MG63 (cell line): ENCODE measurements at places on chromosomes 2 and 18. TPM values are rescaled to one million over a fixed set of nuclear protein-coding genes. Genes with fewer than 3 reads are reported as not detected.

The ALK gene
- total RNA-seq = not detected in 2 replicates

DNA sequence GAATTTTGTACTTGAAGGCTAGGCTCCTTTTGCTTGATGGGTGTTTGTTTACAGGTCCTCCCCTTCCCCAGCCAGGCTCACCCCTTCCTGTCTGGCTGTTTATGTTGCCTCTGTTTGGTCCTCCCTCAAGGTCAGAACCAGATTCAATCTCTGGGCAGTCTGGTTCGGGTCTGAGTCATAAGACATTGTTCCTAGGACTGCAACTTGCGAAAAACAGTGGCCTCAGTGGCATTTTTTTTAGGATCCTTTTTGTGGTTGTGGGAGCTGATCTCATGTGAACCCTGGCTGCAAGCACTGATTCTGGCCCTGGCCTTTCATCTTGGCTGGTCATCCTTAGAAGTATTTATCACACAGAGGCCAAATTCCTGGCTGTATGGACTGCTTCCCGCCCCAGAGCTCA lies 370.4 kb downstream of the CLIP4 start:
- DNase-seq = peak; percentile 6

DNA sequence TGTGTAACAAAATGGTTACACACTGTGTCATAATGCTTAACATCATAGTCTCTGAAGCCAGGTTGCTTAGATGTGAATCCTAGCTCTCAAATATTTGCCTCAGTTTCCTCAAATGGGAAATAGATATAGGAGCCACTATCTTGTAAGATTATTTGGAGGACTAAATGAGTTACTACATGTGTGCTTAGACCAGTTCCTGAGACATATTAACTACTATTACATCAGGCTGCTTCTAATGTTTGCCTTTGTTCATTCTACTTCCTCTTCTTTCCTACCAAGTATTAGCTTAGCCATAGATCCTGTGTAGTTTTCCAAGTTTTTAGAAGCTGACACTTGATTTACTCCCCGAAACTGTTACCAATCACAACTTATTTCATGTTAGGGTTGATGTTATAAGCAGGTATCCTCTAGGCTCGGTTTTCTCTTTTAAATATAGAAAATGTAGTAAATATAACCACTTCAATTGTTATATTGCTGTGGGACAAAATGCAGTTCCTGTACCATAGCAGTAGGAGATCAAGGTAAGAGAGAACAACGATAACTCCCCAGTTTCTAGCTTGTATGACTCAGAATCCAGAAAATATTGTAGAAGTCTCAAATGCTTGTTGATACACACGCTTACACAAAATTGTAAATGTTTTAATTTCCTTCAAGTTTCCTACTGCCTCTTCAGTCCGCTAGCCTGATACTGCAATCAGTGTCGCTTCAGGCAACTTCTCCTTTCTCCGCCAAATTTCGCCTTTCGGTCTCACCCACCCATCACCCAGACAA lies 751 bp upstream of the DNAJC10 start:
- no peak for DNase-seq

DNA sequence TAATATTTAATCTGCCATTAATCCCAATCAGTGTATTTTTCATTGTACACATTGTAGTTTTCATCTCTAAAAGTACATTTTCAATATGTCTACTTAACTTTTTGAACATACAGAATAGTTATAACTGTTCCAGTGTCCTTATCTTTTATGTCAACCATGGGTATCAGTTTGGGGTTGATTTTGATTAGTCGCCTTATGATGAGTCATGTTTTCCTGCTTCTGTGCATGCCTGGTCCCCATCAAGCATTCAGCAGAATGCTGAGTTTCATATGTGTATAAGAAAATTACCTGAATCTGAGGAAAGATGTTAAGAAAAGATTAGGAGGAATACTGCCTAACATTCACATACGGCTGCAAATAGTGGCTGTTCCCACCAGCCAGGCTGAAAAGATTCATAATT lies 17.7 kb downstream of the SPDYA start:
- DNase-seq = no peak

DNA sequence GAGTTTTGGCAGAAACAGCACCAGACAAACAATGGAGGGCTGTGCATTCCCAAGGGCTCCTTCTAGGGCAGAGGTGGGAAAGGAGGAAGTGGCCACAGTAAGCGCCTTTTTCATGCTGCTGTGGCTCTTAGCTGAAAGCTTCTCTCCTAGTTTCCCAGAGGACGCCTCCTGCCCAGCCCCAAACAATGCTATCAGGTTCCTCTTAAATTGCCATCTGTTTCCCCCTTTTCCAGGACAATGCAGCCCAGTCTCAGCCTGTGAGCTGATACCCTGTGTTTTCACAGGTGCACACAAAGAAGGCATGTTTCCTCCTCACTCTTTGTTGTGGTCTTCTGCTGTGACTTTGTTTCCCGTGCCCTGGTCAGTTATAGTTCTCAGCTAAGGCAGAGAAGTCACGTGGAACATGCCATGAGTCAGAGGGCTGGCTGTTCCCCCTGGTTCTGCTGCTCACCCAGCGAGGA lies 5.4 kb upstream of the FAM124B start:
- no peak for DNase-seq

The BMP10 gene
- not detected in 2 replicates for total RNA-seq

The CD8A gene
- not detected in 2 replicates for total RNA-seq

- DNase-seq = no peak
Observed at GRCh38 chr18:22609642-22610041, 191.9 kb upstream of the CTAGE1 start.

The PHOSPHO2 gene
- 5.1 and 8.5 TPM in 2 replicates for total RNA-seq

DNA sequence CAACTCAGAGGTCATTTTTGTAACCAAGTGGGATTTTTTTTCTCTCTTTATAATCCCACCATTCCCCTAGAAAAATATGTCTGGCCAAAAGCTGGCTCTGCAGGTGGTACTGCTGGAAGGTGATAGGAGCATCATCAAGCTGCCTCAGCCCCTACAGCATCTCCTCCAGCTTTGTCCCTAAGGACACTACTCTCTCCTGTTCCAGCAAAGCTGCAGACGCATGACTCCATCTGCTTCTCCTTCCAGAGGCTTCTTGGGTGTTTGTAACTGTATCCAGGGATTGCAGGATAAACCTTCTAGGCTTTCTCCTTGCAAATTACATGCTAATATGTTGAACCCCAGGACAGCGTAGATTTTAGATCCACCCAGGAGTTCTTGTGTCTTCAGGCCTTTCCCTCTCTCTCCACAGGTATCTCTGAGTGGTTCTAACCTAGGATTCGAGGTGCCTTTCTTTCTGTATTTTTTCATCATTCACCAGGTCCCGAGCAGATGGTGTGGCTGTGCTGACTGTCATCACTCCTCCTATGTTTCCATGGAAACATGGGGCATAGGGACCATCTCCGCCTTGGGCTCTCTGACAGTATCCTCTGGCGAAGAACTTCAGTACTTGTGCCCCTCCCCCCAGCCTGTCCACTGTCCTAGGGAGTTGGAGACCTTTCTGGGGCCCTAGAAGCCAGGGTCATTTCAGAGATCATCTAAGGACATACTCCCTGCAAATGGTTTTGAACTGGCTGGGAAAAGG lies 34.3 kb downstream of the AFF3 start:
- DNase-seq = no peak

- no peak for DNase-seq
Observed at GRCh38 chr2:68717305-68717661, 17.3 kb upstream of the ARHGAP25 start.

- peak; percentile 24 for DNase-seq
Observed at GRCh38 chr2:112542984-112543661, 858 bp downstream of the POLR1B start.

The SFXN5 gene
- total RNA-seq = 2.4 and 6.2 TPM in 2 replicates

The CKAP2L gene
- 19.4 and 19.9 TPM in 2 replicates for total RNA-seq

The COA5 gene
- 28.1 and 42.9 TPM in 2 replicates for total RNA-seq

The DAW1 gene
- 8.3 and 8.5 TPM in 2 replicates for total RNA-seq

DNA sequence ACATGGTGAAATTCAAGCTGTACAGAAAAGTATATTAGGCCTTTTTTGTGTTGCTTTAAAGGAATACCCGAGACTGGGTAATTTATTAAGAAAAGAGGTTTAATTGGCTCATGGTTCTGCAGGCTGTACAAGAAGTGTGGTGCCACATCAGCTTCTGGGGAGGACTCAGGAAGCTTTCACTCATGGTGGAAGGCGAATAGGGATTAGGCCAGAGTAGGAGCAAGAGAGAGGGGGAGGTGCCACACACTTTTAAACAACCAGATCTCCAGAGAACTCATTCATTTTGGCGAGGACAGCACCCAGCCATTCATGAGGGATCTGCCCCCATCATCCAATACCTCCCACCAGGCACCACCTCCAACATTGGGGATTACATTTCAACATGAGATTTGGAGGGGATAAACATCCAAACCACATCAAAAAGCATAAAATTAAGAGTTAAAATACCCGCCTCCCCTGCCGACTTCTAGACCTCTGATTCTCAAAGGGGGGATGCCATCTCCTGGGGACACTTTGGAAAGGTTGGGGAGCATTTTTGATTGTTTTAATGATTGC lies 15.1 kb upstream of the LIPG start:
- no peak for DNase-seq

DNA sequence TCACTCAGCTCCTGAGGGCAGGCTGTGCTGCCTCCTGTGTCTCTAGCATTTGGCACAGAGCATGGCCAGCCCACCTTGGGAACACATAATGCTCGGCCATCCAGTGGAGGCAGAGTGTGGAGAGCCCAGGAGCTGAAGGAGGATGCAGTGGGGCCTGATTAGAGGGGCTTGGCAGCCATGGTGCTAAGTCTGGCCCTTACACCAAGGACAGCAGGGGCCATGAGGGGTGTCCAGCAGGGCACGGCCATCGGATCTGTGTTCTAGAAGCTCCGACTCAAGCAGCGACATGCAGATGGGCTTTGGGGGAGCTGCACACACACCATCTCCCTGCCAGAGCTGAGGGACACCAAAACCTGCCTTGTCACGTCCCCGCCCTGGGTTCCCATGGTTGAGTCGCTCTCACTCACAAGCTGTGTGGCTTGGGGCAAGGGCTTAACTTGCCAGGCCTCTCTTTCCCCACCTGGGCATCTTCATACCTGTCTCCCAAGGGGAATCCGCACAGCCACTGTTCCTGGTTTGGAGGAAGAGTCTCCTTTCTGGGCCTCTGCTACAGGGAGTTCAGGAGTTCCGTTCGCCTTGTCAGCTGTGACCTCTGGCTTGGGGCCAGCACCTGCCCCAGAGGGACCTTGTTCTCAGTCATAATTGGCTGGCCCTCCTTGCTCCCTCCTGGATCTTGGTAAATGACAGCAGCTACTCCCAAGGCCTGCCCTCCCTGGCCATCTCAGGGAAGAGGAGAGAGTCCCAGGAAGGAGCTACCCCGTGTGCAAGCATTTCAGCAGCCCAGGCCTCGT lies 1.3 kb upstream of the TOGARAM2 start:
- no peak for DNase-seq

GRCh38 chr2:71045865-71046548 lies 22.4 kb upstream of the NAGK start:
- peak; percentile 33 for DNase-seq

DNA sequence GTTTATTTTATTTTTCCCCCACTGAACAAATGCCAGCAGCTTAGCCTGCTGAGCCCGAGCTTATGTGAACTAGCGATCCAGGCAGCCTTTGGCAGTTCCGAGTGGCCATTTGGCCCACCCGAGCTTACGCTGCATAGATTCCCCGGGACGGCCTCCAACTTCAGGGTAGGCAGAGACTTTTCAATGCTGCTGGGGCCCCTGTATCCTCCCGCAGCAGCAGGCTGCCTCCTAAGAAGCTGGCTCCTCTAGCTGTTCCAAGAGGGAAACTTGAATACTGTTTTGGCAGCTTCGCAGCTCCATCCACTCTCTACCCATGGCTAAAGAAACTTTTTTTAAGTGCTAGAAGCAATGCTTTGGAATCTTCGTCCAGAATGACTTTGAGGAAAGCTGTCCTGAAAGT lies 295.2 kb downstream of the SS18 start:
- DNase-seq = no peak

GRCh38 chr2:48209214-48209885 lies 303.1 kb upstream of the FBXO11 start:
- DNase-seq = no peak

The DPP10 gene
- 1.7 and 6.4 TPM in 2 replicates for total RNA-seq
